Calu3 (cell line): ENCODE measurements at places on chromosomes 12 and 14.

- peak; percentile 4 for DNase-seq
These were observed 213.0 kb downstream of the ADAMTS20 start for GRCh38 chr12:43338848-43339526.

DNA sequence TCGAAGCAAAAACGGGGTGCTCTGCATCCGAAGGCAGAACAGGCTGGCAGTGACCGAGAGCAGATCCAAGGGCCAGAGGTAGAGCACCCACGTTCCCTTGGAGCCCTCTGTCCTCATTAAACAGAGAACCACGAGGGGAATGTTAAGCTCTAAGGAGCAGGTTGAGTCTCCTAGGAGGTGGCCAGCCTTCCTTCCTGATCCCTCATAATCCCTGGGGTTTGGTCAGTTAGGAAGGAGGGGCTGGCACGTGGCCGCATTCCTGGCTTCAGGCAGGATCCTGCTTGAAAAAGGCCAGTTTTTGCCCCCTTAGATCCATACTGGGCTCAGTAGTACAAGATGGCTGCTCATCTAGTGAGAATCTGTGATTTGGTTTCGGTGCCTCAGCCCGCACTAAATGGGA is 57.2 kb downstream of the SLC24A4 start:
- no peak for DNase-seq

- DNase-seq = no peak
These were observed 113.3 kb downstream of the ANO6 start for GRCh38 chr12:45329238-45329637.

DNA sequence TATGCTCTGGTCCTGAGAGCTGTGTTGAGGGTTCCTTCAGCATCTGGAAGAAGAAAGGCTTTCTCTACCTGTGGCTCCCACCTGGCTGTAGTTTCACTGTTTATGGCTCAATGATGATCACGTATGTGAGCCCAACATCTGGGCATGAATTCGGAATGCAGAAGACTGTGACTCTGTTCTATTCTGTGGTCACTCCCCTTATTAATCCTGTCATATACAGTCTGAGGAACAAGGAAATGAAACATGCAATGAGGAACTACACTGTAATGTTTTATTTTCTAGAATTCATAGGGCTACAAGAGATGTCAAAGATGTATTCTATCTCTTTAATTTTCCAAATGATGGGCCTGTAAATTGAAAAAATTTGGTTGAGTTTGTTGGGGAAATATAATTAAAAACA is 10.8 kb upstream of the OR11G2 start:
- DNase-seq = no peak

DNA sequence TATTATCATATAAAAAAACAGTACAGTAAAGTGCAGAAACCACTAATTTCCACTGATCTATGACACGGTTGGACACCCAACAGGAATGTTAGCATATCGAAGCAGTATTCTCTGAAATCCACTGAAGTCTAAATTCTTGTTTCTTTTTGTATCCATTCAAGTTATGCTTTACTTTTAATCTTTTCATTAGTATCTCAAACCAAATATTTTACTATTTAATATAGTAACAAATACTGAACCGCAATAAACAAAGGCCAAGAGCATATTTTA is 41.1 kb downstream of the ATXN2 start:
- DNase-seq = no peak

DNA sequence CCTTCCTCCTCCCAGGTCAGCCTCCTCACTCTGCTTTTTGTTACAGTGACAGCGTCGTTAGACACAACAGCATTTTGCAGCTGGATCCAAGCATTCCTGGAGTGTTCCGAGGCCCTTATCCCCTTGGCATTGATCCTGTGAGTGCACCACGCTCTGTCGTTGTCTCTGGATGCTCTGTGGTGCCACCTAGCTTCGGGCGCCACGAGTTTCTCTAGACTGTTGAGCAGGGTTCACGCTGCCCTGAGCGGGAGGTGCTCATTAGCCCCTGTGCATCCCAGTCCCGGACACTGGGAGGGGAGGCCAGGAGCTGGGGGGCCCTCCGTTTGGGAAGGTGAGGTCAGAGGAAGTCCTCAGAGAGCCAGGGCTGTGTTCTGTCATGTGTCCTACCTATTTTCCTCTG is 17.3 kb upstream of the DNAH10 start:
- DNase-seq = no peak

DNA sequence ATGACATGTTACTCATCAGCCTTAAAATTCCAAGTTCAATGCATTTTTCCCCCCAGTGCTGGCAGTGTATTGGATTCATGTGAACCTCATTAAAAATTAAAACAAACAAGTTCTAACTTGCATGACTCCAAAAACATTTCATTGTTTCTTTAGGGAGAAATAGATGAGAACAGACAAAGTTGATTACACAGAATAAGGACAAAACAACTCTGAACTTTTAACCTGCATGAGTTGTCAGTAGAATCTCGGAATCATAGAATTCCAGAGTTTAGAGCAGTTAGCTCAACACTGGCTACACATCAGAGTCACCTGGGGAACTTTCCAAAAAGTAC is 127.5 kb downstream of the TMX1 start:
- no peak for DNase-seq

DNA sequence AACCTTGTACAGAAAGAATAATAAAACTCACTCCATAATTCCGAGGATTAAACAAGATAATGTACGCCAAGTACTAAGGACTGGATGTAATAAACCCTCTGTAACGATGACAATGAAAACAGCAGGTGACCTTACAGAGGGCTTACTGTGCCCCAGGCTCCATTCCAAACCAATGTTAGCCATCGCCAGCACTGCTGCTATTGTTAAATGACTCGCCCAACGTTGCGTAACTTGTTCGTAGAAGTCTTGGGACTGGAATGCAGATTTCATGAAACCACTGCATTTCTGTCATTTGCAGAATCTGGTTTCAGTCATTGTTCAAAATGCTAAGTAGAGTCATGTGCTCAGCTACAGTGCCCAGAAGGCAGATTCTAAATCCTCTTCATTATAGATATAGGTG is 728 bp upstream of the STON2 start:
- DNase-seq = peak; percentile 57

DNA sequence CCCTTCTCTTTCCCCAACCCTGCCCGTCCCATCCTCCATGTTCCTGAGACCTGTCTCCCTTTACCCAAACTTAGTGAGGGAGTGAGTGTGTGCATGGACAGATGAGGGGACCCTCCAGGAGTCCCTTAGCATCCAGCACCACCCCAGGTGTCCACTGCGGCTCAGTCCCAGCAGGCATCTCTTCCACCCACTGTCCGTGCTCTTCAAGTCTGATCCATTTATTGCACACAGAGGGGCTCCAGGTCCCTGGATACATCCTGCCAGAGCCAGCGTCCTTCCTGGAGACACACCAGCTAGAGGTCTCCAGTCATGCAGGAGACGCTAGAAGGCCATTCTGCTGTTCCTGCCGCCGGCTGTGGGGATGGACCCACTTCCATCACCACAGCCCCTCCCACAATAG is 239.2 kb downstream of the ADGRD1 start:
- DNase-seq = no peak

DNA sequence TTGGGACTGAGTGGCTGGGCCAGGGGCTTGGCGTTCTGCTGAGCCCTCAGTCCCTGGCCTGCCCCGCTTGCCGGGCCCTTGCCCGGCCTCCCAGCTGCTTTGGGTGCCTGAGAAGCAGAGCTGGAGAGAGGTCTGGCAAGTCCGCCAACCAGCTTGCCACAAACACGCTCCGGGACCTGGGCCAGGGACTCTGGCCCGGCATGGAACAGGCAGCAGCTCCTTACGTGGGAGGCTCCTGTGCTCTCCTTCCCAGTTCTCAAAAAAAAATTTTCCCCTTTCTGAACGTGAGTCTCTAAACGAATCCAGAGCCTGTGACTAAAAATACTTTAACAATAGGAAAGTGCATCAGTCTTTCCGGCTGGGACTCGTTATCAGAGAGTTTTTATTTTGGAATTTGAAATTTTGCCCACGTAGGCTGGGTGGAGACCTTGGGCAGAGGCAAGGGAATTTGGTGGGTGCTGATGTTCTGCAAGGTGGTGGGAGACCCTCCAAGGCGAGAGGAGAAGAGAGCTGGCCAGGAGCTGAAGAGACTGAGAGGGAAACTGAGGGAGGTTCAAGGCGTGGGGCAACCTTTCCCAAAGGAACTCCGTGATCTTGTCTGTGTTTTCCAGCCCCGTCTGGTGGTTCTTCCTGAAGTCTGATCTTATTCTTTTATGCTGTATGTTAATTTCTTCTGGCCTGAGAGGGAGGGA is 6.8 kb upstream of the NR4A1 start:
- DNase-seq = no peak

GRCh38 chr12:109057376-109057775 is 5.0 kb downstream of the USP30 start:
- DNase-seq = no peak

DNA sequence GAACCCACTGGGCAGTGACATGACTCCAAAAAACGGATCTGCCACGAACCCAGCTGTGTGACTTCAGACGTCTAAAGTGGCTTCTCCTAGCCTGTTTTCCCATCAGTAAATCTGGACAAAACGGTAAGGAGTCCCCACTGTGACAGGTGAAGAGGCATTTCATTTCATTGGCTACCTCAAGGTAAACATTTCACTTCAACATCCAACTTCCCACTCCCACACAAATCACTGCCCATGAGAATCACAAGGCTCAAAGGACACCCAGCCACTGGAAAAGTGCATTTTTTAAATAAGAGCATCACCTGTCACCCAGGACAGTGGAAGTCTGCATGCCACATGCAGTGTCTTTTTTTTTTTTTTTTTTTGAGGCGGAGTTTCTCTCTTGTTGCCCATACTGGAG is 27.9 kb downstream of the HSP90AA1 start:
- DNase-seq = no peak

GRCh38 chr14:100842799-100843198 is 16.9 kb downstream of the MEG3 start:
- DNase-seq = no peak

DNA sequence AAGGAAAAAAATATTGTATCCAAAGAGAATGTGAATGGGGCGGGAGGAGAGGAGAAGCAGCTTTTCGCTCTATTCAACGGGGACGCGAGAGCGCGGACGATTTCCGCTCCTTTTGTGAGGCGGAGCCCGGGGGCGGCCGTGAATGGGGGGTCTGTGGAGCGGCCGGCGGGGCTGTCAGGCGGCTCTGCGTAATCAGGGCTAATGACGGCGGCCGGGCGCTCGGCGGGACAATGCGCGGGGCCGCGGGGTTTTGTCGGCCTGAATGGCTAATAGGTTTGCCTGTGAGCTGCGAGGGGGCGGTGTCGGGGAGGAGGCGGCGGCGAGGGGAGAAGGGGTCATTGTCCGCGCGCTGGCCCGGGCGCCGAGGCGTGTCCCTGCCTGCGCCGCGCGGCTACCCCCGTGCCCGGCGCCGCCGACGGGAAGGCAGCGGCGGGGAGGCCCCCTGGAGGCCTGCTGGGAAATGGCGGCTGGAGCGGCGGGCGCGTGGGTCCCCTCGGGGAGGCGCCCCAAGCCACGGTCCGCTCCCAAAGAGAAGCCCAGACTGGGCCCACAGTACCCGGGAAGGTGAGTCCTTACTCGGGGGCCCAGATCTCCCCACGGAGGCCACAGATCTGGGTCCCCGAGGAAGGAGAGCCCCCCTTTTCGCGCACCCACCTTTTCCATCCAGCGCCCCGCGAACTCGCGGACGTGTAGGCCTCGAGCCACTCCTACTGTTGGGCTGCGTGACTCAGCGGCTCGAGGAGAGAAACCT is 6.0 kb downstream of the SIX6 start:
- DNase-seq = peak; percentile 59

DNA sequence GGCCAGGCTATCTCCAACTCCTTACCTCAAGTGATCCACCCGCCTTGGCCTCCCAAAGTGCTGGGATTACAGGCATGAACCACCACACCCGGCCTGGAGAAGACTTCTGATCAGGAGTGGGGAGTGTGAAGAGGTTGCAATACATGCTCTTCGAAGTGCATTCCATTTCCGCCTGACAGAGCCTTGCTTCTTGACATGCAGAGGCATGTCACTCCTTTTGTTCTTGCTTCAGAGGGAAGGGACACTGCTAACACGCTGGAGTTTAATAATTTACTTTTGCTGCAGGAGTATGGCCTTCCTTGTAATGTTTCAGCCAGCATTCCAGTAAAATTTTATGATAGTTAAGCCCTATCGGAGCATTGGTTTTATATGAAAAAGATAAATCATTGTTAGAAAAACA is 74.9 kb downstream of the SLC25A47 start:
- DNase-seq = no peak

- DNase-seq = no peak
These were observed 311.5 kb downstream of the ATP23 start for GRCh38 chr12:58252914-58253313.

DNA sequence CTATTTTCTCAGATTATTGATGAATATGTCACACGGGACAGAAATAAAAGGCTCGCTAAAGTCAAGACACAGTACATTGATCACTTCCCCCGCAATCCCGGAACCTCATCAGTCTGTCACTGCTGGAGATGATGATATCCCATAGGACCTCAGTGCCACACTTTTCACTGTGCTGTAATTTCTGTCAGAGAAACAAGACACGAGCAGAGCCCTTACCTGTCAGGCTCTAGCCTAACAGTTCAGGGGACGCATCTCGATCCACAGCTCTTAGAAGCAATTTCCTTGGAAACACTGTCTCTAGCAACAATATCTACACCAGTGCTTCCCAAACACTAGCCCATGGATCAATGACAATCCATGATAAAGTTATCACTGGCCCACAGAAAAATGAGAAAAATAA is 140.0 kb downstream of the GRIN2B start:
- DNase-seq = no peak

DNA sequence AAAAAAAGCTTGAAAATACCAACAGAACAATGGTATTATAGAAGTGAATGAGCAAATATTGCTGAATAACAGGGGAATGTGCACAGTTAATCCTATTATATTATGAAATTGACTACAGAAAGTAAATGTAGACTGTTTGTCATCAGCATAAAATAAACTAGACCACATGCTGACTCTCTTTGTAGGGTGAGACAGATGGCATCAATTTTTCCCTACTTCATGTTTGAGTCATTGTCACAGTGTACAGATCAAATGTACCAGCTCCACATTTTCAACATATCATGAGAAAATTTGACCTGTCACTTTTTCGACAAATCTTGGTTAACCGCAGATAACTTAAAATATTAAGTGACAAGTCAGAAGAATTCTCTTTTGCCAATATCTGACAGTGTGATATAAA is 421.0 kb downstream of the RPL10L start:
- no peak for DNase-seq

DNA sequence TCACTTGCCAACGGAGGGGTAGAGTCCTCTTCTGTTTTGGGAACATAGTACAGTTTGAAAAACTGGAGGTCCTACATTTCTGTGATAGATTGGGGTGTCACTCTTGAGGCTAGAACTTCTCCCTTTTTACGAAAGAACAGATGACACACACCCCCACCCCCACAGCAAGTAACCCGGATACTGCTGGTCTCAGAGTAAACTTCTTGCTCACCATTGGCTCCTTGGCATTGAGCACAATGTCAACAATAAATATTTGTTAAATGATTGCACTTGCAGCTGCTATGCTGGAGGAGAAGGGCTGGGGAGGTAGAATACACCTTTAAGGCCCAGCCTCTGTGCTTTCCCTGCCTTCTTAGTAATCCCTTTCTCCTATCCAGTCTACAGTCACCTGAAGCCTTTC is 149.8 kb downstream of the TGFB3 start:
- DNase-seq = peak; percentile 12

DNA sequence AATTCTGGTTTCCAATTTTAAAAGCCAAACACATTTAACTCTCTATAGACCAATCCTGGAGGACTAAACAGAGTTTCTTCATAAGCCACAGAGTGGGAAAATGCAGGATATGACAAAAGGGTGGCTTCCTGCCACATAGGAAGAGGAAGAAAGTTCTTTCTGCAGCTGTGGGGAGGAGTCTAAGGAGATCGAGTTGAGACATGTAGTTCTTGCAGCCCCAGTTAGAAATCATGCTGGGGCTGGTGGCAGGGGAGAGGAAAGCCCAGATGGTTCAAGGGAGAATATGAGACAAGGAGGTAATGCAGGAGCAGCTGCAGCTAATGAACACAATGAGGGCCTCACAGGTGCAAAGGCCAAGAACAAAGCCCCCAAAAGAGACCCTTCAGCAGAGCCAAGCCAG is 85.0 kb upstream of the ARID2 start:
- DNase-seq = no peak
